Astrocyte (in vitro differentiated cells and primary cell): ENCODE measurements at places on chromosomes 7 and 10. TPM values are rescaled to one million over a fixed set of nuclear protein-coding genes. Genes with fewer than 3 reads are reported as not detected.
A peak's percentile ranks its signal among the peaks of the same experiment; 100 is the strongest.

The RPA3 gene
- total RNA-seq, result 14.6 and 17.7 TPM in 2 replicates

The STK31 gene
- 0.20 and 0.31 TPM in 2 replicates for total RNA-seq

The KCNMA1 gene
- 43.3 and 45.8 TPM in 2 replicates for total RNA-seq

DNA sequence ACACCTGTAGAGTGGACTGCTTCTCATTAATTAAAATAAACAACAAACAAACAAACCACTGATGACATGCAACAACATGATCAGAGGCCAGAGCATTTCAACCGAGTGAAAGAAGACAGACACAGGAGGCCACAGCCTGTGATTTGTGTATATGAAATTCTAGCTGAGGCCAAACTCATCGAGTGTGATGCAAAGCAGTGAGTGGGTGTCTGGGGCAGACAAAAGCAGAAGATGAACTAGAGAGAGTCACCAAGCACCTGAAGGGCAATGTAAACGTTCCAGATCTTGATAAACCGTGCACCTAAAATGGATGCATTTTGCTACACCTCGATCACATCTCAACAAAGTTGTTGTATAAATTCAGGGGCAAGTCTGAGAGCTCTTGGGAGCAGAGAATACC, 108.4 kb downstream of the KLF6 start:
- H3K27ac ChIP-seq, result no peak overlapping the region
- no peaks in the 10 kb centered on the region for H3K4me1 ChIP-seq
- no peaks in the 10 kb centered on the region for H3K36me3 ChIP-seq
- H3K4me3 ChIP-seq, result no peak overlapping the region

DNA sequence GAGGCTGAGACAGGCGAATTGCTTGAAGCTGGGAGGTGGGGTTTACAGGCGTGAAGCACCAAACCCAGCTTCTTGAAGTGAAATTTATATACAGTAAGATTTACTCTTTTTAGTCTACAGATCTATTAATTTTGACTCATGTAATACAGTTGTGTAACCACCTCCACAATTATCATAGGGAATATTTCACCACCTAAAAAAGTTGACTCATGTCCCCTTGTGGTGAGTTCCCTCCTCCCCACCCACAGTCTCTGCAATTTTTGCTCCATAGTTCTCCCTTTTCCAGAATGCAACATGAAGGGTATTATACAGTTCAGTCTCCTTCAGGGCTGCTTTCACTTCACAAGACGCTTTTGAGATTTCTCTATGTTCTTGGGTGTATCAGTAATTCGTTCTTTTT, 156.8 kb downstream of the FAM107B start:
- no peaks in the 10 kb centered on the region for H3K27me3 ChIP-seq
- DNase-seq, result peak; percentile 44
- no peak overlapping the region for H3K27ac ChIP-seq
- H3K4me1 ChIP-seq, result no peaks in the 10 kb centered on the region

- no peaks in the 10 kb centered on the region for H3K27me3 ChIP-seq
- H3K27ac ChIP-seq, result no peak overlapping the region
- H3K4me1 ChIP-seq, result peaks cover 3% of the 10 kb centered on the region
- no peaks in the 10 kb centered on the region for H3K36me3 ChIP-seq
- no peak for DNase-seq
Measured at GRCh38 chr10:104931612-104932134, 290.6 kb downstream of the SORCS3 start.

GRCh38 chr7:74018246-74018895, 9.6 kb upstream of the ELN start:
- H3K4me1 ChIP-seq, result peaks cover 12% of the 10 kb centered on the region
- no peak overlapping the region for H3K27ac ChIP-seq
- no peak for DNase-seq
- H3K36me3 ChIP-seq, result no peaks in the 10 kb centered on the region

GRCh38 chr10:74156919-74157289, 5.9 kb downstream of the ADK start:
- no peak overlapping the region for H3K27ac ChIP-seq
- peak; percentile 51 for DNase-seq
- H3K4me3 ChIP-seq, result no peak overlapping the region
- H3K27me3 ChIP-seq, result no peaks in the 10 kb centered on the region
- H3K4me1 ChIP-seq, result no peaks in the 10 kb centered on the region
- H3K36me3 ChIP-seq, result no peaks in the 10 kb centered on the region

DNA sequence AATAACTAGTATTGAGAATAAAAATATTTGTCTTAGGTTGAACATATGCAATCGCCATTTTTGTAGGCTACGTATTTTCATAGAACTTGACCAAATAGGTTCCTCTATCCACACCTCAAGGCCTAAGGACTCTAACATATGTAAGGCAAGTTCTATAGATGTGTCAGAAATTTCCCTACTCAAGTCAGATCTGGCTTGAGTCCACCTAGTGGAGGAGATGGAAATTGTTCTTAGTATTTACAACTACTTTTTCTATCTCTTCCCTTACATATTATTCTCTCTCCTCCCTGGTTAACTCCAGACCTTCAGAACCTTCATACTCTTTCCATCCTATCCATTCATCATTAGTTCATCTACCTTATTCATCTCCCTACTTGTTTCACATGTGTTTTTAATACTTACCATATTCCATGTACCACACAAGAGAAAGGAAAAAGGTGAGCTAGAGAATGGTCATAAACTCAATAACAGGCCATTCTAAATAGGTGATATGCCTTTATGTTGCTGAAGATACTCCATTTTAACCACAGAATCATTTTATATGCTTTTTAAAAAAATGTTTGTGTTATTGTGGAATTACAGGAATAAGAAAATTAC, 174.5 kb upstream of the HDAC9 start:
- H3K27ac ChIP-seq, result no peak overlapping the region
- H3K36me3 ChIP-seq, result no peaks in the 10 kb centered on the region
- H3K4me1 ChIP-seq, result no peaks in the 10 kb centered on the region
- H3K4me3 ChIP-seq, result no peak overlapping the region
- DNase-seq, result peak; percentile 29
- no peaks in the 10 kb centered on the region for H3K27me3 ChIP-seq

- H3K4me3 ChIP-seq, result no peak overlapping the region
- H3K27me3 ChIP-seq, result no peaks in the 10 kb centered on the region
- H3K27ac ChIP-seq, result no peak overlapping the region
- peaks cover 19% of the 10 kb centered on the region for H3K4me1 ChIP-seq
- DNase-seq, result peak; percentile 40
- H3K36me3 ChIP-seq, result no peaks in the 10 kb centered on the region
Measured at GRCh38 chr7:66055321-66055956, 20.2 kb upstream of the ASL start.

DNA sequence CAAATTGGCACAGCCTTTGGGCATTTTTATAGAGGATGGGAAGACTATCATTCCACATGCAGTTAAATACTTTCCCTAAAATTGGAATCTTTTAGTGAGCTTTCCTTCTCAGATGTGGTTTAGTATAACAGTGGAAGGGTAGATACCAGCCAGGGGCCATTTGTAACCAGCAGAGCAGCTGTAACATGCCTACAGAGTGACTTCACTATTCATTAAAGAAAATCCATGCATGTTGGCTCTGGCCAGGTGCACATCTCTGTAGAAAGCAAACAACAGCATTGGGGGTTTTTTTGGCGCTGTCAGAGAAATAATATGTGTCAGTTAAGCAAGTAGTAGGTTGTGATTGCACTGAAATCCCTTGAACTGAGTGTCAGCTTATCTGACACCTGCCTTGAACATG, 115.6 kb downstream of the LHFPL3 start:
- no peaks in the 10 kb centered on the region for H3K4me1 ChIP-seq
- H3K27me3 ChIP-seq, result no peaks in the 10 kb centered on the region
- no peak for DNase-seq
- H3K4me3 ChIP-seq, result no peak overlapping the region
- H3K27ac ChIP-seq, result no peak overlapping the region

DNA sequence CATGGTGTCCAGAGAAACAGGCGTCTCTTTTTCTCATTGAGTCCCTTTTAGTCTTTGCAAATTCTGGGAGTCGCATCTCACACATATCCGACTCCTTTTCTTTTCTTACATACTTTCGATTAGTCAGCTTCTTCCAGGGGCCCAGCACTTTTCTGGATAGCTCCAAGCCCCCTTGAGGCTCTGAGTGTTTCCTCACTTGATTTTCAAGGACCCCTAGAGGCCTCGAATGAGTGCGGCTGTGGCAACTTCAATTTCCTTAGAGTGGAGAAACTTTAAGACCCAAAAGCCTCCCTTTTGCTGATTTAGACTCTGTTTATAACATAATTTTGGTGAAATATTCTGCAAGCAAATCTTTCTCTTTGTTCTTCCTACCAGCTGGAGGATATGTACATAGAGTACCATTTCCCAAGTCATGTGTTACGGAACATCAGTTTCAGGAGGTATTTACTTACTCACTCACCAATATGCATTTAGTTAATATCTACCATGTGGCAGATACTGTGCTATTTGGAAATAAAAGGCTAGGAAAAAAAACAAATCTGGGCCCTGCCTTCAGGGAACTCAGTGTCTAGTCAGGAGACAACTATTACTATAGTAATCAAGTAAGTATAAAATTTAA, 555.2 kb downstream of the REEP3 start:
- H3K36me3 ChIP-seq, result no peaks in the 10 kb centered on the region
- H3K4me3 ChIP-seq, result no peak overlapping the region
- no peak for DNase-seq

DNA sequence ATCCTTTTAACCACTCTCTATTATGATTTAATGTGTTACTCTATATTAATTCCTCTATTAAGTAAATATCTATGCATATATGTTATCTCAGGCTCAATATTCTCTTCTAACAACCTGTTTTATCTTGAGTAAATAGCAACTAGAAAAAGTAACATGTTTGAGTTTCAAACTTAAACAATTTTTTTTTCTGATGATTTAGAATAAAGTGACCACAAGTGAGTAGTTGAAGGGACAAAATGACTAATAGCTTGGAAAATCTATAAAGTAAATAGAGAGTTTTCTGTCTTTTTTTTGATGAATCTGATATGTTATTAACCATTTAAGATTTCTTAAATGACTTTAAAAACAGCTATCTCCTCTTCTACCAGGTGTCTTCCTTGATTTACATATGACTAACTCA, 483.8 kb downstream of the TFEC start:
- H3K4me3 ChIP-seq, result no peak overlapping the region
- no peak overlapping the region for H3K27ac ChIP-seq
- H3K36me3 ChIP-seq, result no peaks in the 10 kb centered on the region

- peaks cover 24% of the 10 kb centered on the region for H3K4me1 ChIP-seq
- H3K36me3 ChIP-seq, result no peaks in the 10 kb centered on the region
- H3K4me3 ChIP-seq, result no peak overlapping the region
- peak; percentile 81 for DNase-seq
Measured at GRCh38 chr10:88243836-88244730, 339.0 kb downstream of the RNLS start.

DNA sequence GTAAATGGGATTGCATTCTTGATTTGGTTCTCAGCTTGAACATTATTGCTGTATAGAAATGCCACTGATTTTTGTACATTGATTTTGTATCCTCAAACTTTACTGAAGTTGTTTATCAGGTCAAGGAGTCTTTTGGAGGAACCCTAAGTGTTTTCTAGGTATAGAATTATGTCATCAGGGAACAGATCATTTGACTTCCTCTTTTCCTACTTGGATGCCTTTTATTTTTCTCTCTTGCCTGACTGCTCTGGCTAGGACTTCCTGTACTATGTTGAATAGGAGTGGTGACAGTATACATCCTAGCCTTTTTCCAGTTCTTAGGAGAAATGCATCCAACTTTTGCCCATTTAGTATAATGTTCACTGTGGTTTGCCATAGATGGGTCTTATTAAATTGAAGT, 48.8 kb downstream of the ANXA8 start:
- H3K27ac ChIP-seq, result no peak overlapping the region
- no peaks in the 10 kb centered on the region for H3K4me1 ChIP-seq
- H3K27me3 ChIP-seq, result peaks cover 32% of the 10 kb centered on the region
- no peak overlapping the region for H3K4me3 ChIP-seq
- H3K36me3 ChIP-seq, result no peaks in the 10 kb centered on the region

GRCh38 chr7:13106513-13106912, 419.1 kb downstream of the ARL4A start:
- H3K27ac ChIP-seq, result no peak overlapping the region
- no peak for DNase-seq
- no peak overlapping the region for H3K4me3 ChIP-seq
- H3K27me3 ChIP-seq, result no peaks in the 10 kb centered on the region

DNA sequence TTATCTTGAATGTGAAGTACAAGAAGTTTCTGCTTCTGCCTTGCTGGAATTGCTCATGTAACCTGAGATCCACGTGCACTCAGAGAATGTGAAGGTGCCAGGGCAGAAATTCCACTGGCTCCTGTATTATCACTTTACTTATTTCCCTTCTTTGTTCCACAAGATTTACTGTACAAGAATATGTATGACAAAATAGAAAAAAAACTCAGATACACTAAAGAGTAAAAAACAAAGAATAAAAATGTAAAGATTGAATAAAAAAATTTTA, 43.0 kb downstream of the PLCE1 start:
- peaks cover 14% of the 10 kb centered on the region for H3K4me1 ChIP-seq
- H3K27ac ChIP-seq, result no peak overlapping the region
- no peak overlapping the region for H3K4me3 ChIP-seq
- no peak for DNase-seq

DNA sequence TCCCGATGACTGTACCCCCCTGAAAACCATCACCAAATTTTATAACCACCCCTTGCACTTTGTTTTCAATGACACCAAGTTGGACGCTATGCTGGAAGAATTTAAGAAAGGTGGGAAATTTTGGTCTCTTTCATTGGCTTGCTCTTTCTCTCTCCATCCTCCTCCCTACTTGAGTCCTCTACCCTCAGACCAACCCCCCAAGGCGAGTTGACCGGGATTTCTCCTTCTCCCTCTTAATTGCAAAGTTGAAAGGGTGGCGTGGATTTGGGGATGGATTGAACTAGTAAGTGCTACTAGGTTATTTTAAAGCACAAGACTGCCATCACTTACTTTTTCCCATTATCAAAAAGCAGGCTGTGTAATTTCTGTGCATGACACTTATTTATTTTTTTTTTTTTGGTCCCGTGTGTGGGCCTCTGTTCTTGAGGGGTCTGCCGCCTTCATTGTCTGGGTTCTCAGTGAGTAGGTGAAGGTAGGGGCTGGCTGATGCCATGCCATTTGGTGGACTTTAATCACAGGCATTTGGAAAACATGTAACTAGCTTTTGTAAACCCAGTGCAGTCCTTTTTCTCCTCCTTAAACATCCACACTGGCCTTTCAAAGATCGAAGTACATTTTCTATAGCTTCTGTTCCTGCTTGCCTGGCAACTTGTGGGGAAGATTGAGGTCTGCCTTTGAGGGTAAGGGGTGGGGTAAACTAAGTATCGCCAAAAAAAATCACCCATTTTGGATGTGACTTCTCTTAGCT, 2.1 kb downstream of the CNNM2 start:
- peaks cover 11% of the 10 kb centered on the region for H3K27me3 ChIP-seq
- H3K4me3 ChIP-seq, result peak overlapping the region; percentile 81
- peaks cover 18% of the 10 kb centered on the region for H3K4me1 ChIP-seq
- no peaks in the 10 kb centered on the region for H3K36me3 ChIP-seq
- H3K27ac ChIP-seq, result no peak overlapping the region
